ENCODE measurements at places on chromosomes 5 and 9. TPM values are rescaled to one million over a fixed set of nuclear protein-coding genes. Genes with fewer than 3 reads are reported as not detected.

The HRH2 gene
- 58.0 TPM for total RNA-seq

The GPX3 gene
- 537 TPM for total RNA-seq

The PCDHB14 gene
- 2.5 TPM for total RNA-seq

The GBGT1 gene
- 6.2 TPM for total RNA-seq

The CCNO gene
- total RNA-seq = not detected

The TRPM3 gene
- total RNA-seq = 0.35 TPM

The FUT7 gene
- 0.17 TPM for total RNA-seq

The PRRX2 gene
- 0.20 TPM for total RNA-seq

The OBP2B gene
- not detected for total RNA-seq

GRCh38 chr5:109553846-109554245 lies 135.9 kb upstream of the MAN2A1 start:
- DNase-seq = no peak

GRCh38 chr5:125014202-125014601 lies 267.8 kb upstream of the ZNF608 start:
- no peak for DNase-seq

DNA sequence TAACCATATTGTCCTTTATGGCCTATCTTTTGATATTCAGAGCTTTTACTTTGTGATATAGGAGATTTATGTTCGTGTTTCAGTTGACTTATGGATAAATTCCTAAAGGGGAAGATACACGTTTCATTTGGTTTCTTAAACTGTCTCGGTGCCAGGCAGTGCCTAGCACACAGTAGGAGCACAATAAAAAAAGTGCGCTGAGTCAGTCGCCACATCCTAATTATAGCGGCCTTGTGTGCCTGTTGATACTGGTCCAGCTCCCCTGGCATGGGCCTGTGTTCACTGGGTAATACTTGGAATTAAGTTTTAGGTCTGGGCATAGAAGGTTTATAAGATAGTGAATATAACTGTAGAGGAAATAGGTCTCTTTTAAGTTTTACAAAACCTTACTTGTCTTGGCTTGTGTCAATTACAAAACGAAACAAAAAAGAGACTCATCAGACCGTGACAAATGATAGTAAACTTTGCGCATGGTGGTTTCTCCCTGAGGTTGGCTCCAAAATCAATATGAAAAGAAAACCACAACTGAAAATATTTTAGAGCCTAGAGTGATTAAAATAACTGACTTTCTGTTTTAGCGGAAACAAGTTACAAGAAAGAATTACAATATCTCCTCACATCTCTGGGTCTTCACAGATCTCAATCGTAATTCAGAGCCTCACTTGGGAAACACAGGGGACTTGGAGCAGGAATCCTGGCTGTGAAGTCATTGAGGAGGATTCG lies 84.8 kb downstream of the MVB12B start:
- DNase-seq = no peak

- DNase-seq = no peak
These were observed 543.1 kb downstream of the TLE1 start for GRCh38 chr9:81146241-81146640.

DNA sequence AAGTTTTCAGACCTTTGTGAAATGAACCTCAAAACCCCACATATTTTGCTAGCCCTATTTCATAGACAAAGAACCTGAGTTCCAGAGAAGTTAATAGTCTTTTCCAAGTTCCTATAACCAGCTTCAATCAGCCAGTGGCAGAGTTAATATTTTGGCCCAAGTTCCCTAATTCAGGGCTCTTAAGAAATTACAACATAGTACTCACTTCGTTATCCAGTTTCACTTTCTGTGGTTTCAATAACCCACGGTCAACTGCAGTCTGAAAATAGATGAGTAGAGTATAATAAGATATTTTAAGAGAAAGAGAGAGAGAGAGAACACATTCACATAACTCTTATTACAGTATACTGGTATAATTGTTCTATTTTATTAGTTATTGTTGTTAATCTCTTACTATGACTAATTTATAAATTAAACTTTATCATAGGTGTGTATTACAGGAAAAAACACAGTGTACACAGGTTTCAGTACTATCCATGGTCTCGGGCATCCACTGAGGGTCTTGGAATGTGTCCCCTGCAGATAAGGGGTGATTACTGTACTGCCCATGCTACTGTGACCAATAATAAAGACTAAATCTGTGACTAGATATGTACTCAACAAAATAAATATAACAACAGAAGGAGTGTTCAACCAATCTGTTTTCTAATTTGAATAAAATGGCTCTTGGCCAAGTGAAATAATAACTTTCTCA lies 9.3 kb upstream of the MYOT start:
- no peak for DNase-seq

- no peak for DNase-seq
These were observed 7.2 kb downstream of the P4HA2 start for GRCh38 chr5:132220491-132220890.

- no peak for DNase-seq
These were observed 344.2 kb downstream of the TMEM161B start for GRCh38 chr5:87924436-87924835.

GRCh38 chr9:133161547-133161950 lies 2.2 kb downstream of the GBGT1 start:
- DNase-seq = no peak

GRCh38 chr9:106878081-106878837 lies 15.3 kb downstream of the ZNF462 start:
- DNase-seq = no peak

- no peak for DNase-seq
These were observed 34.6 kb downstream of the ANGPTL2 start for GRCh38 chr9:127087836-127088235.

GRCh38 chr9:122526602-122527001 lies 491 bp downstream of the OR1N1 start:
- DNase-seq = no peak

DNA sequence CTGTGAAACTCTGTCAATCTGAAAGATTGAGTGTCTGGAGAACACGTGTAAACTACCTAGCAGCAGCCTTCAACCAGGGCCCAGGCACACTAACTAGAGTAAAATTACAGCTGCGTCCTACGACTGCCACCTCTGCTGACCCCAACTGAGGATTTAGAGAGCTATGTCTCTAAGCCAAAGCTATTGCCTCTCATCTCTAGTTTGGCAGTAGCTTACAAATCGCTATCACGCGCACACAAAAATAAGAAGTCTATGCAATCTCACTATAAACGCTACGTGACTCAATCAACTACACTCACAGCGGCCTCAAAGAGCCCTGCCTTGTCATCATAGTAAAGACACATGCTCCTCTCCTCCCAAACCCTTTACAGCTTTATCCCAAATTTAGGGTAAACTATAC lies 8.7 kb downstream of the PPP6C start:
- no peak for DNase-seq

- DNase-seq = no peak
These were observed 294.1 kb upstream of the TNC start for GRCh38 chr9:115411993-115412452.

- peak; percentile 30 for DNase-seq
These were observed 7.4 kb downstream of the CEMIP2 start for GRCh38 chr9:71760901-71761300.

DNA sequence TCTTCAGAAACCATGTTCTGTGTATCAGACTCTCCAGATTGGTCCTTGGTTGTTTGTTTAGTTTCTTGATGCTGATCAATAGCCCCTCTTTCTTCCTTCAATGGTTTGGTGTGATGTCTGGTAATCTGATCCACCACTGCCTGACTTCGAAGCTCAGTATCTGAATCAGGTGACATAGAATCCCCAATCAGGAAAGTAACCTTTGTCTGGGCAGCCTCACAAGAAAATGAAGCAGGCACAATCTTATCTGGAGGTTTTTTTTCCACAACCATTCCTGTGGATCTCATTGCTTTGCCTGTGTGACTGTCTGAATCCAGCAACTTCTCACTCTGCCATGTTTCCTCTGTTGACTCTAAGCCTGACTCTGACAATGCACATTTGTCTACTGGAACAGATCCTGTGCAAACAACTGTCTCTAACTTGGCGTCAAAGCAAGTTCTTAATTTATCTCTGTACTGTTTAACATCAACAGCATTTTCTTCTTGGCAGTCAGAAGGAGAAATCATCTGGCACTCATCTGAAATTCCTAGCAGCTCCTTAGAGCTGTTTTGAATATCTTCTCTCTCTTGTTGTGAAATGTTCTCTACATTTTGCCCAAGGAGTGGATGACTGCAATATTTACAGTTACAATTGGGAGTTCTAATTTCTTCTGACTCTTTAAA lies 37.1 kb upstream of the RAPGEF6 start:
- DNase-seq = no peak

DNA sequence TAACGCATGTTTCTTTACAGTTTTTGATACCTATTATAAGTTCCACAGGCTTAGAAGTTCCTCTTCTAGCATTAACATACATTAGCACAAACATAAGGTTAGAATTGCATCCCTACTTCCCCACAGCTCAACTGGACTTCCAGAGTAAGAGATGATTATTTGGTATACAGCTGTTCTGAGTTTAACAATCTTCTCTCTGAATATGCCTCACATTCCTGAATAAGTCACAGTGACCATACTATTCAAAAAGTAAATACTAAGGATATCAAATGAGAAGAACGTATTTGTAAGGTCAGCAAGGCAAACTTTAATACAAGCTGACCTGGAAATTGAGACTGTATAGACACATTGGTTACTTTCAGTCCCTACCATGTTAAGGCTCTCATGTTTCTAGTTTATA lies 21.3 kb downstream of the NR6A1 start:
- DNase-seq = no peak

All from left ventricle myocardium superior (tissue), 1 donor.